ENCODE measurements at places on chromosomes 7 and 10.
A peak's percentile ranks its signal among the peaks of the same experiment; 100 is the strongest.

- no peak for DNase-seq
Measured at GRCh38 chr10:86968271-86968993, at the start of gene ADIRF. TSS of gene ADIRF (plus strand) at chr10:86968482. CDS start at chr10:86968545, 63 bp downstream.

GRCh38 chr7:84950836-84951235 is 236.0 kb downstream of the SEMA3D start:
- no peak for DNase-seq

GRCh38 chr10:110783509-110784107 is 88.1 kb upstream of the PDCD4 start:
- peak; percentile 63 for DNase-seq

DNA sequence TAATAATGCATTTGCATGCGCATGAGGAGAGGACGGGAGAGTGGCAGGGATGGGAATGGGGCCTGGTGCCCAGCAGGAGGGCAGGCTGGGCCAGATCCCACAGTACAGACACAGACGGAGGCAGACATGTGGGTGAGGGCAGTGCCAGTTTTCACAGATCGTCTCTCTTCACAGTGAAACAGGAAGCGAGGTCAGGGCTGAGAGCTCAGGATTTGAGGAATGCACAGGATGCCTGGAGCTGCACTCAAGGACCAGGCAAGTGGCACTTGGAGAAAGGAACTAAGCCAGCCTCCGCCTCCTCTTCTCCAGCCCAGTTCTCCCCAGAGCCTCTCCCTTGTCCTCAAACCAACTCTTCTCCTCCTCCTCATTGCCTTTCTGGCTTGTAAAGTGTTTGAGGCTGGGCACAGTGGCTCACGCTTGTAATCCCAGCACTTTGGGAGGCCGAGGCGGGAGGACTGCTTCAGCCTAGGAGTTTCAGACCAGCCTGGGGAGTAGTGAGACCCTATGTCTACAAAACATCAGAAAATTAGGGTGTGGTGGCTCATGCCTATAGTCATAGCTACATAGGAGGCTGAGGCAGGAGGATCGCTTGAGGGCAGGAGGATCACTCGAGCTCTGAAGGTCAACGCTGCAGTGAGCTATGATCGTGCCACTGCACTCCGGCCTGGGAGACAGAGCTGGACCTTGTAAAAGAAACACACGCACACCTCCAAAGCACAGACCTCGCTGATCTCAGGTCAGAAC is 115.2 kb downstream of the HIP1 start:
- DNase-seq, result no peak

- DNase-seq, result no peak
Measured at GRCh38 chr7:42939457-42940240, 7.5 kb downstream of the MRPL32 start.

GRCh38 chr10:62048919-62049623 is 147.6 kb downstream of the ARID5B start:
- DNase-seq, result peak; percentile 73

GRCh38 chr7:55261386-55261770 is 103.8 kb upstream of the LANCL2 start:
- DNase-seq, result no peak

DNA sequence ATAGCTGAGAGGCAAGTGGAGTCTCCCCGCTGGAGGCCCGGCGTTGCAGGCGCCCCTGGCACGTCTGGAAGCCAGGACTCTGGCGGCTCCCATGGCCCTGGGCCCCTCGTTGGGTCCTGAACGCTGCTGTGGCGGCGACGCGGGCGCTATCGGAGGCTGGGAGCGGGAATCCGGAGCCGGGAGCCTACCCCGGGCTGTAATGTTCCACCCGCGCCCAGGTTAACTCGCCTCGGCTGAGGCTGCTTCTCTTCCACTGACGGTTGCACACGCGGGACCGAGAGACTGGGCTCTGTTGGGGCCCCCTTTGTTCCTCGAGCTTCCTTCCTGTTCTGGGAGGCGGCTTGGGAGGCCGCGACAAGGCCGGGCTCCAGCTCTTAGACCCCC is 1.3 kb upstream of the HOXA5 start:
- no peak for DNase-seq

GRCh38 chr10:55509168-55509567 is 708.1 kb upstream of the PCDH15 start:
- no peak for DNase-seq

- DNase-seq, result no peak
Measured at GRCh38 chr10:133391249-133391635, 2.7 kb upstream of the MTG1 start.

GRCh38 chr7:108662783-108663362 is 93.2 kb downstream of the DNAJB9 start:
- DNase-seq, result no peak

DNA sequence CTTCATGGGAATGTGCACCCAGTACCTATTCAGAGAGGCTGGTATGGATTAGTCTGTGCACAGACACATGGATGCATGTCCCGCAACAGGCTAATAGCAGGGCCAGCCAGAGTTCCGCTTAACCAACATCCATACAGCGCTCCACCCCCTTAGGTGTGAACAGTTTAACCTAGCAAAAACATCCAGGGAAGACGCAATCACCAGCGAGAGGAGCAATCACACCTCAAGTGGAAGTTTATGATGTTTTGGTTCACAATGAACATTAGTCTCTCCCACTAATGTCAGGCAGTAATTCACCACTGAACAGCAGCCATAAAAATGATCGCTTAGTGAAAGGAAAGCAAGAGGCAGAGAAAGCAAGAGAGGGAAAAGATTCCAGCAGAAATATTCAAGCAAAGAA is 91.1 kb downstream of the PLXNA4 start:
- DNase-seq, result no peak

GRCh38 chr10:132884691-132885271 is 57.6 kb downstream of the CFAP46 start:
- no peak for DNase-seq

GRCh38 chr7:75957021-75957736 is 37.2 kb downstream of the TMEM120A start:
- no peak for DNase-seq

- no peak for DNase-seq
Measured at GRCh38 chr7:140639366-140640053, 1.1 kb downstream of the DENND2A start.

- DNase-seq, result no peak
Measured at GRCh38 chr10:124366343-124366742, 52.4 kb downstream of the OAT start.

DNA sequence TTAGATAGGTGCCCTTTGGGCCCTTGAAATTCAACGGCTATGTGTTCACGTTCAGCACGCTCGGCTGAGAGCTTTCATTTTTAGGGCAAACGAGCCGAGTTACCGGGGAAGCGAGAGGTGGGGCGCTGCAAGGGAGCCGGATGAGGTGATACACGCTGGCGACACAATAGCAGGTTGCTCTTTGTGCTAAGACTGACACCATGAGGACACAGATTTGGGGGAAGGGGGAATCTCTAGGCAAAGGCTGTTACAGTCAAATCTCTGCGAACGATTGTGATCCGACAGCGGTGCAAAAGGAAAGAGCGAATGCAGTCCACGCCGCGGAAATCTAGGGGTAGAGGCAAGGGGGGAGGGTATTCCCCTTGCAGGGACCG is 667 bp downstream of the KLLN start:
- peak; percentile 83 for DNase-seq

DNA sequence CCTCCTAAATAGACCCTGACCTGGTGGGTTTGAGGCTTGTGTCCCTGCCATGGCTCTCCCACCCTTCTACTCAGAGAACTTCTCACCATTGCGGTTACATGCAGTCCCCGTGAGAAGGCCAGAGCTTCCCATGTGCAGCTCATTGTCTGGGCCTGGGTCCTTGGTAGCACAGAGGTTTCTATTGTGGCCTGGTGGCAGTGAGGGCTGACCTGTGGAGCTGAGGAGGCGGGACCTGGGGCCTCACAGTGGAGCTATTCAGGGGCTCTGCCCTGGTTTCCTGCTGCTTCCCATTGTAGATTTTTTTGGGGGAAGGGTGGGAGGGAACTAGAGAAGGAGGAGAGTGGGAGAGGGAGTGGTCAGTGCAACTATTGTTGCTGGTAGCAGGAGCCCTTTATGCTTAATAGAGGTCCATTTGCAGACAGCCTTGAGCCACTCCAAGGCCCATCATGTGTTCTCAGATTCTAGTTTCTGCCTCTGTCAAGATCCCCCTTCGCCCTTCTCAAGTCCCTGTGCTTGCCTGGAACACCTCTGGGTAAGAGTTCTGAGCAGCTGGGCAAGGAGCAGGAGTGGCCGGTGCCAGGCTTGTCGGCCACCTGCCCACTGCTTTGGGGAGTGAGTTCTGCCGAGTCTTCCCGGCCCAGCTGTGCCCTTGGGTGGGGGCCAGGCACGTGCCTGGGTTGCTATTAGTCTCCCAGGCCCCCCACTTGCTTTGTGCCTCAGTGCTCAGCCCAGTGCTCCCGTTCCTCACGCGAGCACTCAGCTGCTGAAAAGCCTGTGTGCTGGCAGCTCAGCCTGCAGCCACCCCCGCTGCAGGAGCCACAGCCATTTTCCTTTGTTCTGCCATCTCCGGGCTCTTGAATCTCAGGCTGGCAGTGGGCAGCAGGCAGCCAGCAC is 10.7 kb downstream of the TSPAN14 start:
- DNase-seq, result no peak

- DNase-seq, result no peak
Measured at GRCh38 chr10:124560377-124561105, 98.9 kb downstream of the LHPP start.

- DNase-seq, result no peak
Measured at GRCh38 chr10:98599032-98599610, 152.4 kb upstream of the HPS1 start.

DNA sequence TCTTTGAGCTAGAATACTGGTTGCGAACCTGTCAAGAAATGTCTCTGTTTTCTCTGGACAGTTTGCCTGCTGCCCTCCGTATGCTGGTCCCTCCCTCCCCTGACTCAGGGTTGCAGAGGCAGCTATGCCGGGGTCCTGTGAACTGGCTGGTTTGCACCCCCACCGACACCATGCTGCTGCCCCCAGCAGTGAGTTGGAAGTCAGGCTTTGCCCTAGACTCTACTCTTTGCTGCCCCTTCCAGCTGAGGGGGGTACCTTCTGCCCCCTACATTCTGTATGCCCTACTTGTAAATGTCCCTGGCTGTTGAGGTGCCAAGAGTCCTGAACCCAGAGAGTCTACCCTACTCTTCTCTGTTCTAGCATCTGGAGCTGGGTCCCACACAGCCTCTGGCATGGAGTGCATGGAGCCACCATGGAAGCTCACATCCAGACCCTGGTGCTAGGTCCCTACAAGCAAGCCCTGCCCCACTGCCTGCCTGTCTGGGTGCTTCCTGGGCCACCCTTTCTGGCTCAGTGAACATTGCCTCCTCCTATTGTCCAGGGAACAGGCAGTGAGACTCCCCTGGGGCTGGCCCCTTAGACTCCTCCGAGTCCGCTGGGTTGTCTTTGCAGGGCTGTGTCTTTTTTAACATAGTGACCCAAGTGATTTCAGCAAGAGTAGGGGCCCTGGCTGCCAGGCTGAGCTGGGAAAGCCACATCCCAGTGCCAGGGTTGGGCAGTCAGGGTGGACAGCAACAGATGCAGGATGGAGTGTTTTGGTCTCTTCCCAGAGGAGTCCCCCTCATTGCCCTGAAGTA is 138.9 kb downstream of the ADCY1 start:
- no peak for DNase-seq

- DNase-seq, result no peak
Measured at GRCh38 chr10:107379601-107380000, 215.1 kb upstream of the SORCS1 start.

GRCh38 chr7:3272691-3273141 is 28.3 kb upstream of the SDK1 start:
- no peak for DNase-seq

GRCh38 chr7:139595806-139596205 is 72.3 kb downstream of the CLEC2L start:
- DNase-seq, result no peak

DNA sequence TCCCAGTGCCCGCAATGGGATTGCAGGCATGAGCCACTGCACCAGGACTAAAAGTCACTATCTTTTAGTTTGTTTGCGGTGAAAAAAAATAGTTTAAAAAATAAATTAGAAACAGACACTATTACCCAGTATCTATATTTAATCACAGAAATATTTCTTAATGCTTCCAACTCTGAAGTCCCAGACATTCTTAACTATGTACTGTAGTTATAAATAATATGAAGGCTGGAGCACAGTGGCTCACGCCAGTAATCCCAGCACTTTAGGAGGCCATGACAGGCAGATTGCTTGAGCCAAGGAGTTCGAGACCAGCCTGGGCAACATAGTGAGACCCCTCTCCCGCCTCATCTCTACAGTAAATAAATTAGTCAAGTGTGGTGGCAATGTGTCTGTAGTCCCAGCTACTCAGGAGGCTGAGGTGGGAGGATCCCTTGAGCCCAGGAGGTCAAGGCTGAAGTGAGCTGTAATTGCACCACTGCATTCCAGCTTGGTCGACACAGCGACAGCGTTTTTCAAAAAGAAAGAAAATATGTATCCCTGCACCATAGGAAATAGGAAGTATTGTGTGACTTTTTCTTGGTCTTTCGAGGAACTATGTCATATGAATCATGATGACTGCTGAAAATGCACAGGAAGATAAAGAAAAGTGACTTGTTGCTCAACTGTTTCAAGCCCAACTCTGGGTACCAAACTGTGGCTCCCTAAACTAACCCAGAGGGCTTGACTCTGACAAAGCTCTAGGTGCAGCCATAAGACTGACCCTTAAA is 74.9 kb upstream of the STEAP1B start:
- no peak for DNase-seq
